ENCODE measurements at places on chromosomes 3 and 15.

DNA sequence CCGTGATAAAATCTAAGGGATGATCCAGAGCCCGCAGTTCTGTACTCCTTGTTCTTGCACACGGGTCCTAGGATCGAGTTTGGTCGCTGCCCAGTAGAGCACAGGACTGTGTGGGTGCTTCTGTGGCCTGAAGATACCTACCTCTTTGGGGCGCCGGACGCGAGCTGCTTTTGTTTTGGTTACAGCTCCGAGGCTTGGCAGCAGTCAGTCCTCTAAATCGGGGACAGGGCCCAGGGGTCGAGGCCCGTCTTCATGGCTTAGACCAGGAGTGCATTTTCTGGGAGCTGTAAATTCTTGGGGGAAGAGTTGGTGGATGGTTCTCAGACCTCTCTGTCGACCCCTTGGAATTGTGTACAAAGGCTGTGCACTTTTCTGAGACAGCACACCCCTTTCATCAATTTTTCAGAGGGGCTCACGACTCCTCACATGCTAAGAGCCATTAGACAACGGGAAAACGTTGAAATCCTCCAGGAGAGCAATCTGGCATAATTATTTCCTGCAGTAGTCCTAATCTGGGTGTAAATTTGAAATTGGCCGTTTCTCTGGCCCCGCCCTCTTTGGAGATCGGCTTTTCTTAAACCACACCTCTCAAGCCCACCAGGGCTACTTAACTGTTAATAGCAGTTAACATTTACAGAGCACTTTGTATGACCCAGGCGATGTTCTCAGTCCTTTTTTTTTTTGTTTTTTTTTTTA is 928 bp downstream of the CEP97 start:
- DNase-seq: peak; percentile 18

- DNase-seq: no peak
Measured at GRCh38 chr15:24269166-24269571, 406.4 kb upstream of the NPAP1 start.

- no peak for DNase-seq
Measured at GRCh38 chr3:37718632-37719031, 143.0 kb upstream of the CTDSPL start.

DNA sequence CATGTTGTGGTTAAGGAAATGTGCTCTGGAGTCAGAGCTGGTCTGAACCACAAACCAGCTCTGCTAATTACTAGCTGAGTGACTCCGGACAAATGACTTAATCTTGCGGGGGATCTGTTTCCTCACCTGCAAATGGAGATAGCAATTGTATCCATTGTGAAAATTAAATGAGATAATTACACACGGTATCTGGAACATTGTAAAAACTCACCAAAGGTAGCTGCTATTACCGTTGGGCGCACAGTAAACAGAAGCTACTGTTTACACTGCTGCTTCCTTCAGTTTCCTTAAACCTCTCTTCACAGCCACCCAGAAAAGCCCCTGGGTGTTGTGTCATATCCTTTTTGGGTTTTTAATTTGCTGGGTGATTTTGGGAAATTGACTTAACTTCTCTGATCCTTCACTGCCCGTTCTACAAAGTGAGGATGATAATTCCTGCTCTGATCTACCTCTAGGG is 107.8 kb downstream of the MEGF11 start:
- no peak for DNase-seq

- no peak for DNase-seq
Measured at GRCh38 chr15:36301947-36302346, 277.5 kb upstream of the CDIN1 start.

GRCh38 chr3:57007521-57008460 is 52.7 kb upstream of the SPATA12 start:
- peak; percentile 8 for DNase-seq

DNA sequence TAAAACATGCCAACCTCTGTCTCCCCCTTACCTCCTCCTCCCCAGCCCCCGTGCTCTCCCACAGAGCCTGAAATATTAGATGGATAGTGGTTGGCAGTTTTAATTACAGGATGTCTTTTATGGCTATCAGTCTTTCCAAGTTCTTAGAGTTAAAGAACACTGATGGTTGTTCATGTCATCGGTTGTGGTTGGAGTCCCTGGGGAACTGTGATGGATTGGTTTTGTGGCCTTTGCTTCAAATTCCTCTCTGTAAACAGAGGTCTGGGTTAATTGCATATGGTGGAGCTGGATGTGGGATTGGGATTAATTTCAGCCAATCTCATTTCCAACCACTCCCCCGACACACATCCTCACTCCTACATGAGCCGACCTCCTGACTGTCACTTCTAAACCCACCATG is 164.5 kb upstream of the PROK2 start:
- DNase-seq: no peak

DNA sequence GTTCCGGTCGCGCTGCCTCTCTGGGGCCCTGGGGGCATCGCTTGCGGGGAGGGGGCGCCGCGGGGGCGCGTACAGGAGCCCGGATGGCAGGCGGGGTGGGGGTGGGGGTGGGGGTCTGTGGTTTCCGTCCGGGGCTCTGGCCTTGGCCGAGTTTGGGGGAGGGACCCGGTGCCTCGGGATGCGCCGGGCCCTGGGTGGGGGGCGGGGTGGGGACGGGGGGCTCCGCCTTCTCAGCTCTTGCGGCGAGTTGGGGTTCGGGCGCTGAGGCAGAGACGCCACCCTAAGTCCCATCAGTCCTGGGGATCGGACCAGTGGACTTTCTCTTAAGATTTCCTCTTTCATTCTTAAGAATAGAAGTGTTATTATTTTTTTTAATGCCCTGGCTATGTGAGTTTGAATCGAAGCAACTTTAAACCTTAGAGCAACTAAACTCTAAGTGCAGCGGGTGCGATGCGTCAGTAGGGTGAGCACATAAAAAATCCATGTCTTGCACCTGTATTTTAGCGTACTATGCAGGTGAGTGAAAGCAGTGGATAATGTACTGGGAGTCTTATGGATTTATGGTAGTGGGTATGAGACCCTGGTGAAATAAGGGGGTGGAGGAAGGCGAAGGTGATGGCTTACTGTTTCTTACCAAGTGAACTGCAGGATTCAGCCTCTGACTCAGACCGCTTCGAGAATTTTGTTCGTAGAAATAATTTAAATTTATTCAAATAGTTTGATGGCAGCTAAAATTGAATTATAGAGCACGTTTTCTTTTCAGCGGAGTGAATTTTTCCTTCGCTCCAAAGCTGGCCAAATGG is 762 bp downstream of the CTNNB1 start:
- DNase-seq: peak; percentile 40

DNA sequence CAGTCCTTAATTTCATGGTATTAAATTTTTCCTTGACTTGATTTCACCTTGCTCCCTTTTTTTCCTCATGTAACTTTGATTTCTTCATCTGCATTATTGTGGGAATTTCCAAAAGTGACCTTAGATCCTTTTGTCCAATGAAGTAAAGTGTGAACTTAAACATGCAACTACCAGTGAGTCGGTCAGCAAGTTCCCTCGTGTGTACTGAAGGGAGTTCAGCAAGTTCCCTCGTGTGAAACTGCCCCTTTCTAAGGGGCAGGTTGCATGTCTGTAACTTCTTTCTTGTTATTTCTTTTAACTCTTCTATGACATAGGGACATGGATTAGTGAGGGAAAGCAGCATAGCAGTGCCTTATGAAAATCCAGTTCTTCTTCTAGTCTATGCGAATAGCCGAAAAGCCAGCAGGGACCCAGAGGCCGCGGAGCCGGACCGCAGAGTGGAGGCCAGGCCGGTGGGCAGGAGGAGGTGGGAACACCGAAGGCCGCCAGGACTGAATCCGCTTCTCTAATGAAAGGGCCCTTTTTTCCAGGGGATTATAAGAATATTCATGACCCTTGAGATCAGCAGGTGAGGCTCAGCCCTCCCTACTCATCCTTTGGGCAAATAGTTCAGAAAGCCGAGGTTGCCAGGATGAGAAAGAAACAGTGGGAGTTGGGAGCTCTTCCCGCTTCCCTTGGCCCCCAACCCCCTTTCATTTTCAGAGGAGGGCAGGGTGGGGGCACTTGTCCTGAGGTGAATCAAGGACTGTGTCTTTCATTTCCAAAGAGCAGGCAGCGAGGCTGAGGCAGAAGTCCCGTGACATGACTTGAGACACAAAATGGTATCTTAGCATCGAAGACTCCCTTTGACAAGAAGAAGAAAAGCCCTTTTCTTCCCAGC is 117.5 kb downstream of the OPA1 start:
- DNase-seq: no peak

GRCh38 chr3:171317171-171317570 is 143.0 kb downstream of the TNIK start:
- DNase-seq: no peak

- no peak for DNase-seq
Measured at GRCh38 chr3:137988152-137988551, 21.8 kb upstream of the CLDN18 start.

GRCh38 chr3:197447057-197447456 is 108.7 kb downstream of the BDH1 start:
- DNase-seq: no peak

DNA sequence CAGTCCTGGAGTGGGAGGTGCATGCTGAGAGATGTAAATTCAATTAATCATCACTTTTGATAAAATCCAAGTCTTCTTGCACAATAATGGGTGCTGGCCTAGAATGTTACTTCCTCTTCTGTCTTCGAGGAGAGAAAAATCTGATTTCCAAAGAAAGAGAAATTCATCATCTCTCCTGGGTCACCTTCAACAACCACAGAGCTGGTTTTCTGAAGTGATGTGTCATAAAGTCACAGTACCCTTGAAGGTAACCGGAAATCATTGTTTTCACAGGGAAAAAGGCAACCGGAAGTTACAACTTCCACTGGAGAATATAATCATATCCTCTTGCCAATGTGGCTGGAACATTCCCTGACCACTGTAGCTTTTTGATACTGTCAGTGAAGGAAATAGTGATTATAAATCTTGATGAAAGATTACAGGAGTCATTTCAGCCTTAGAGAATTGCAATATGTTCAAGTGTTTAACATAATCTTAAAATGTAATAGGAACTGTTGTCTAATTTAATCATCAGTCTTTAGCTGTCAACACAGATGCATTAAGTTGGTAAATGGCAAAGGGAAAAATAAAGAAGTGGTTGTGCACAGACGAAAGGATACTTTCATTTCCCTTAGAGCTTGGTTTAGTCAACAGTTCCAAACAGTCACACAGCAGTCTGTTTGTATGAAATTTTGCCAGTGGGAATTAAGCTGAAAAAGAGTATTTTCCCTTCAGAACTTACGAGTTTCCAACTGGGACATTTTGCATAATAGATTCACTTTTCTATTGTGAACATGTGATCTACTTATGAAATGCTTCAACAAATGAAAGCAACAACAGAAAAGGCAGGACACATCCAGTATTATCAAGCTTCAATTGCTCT is 106.5 kb upstream of the SLC4A7 start:
- peak; percentile 16 for DNase-seq

- DNase-seq: peak; percentile 57
Measured at GRCh38 chr3:119294696-119295671, 801 bp downstream of the ARHGAP31 start.

GRCh38 chr3:167110901-167111300 is 269.2 kb downstream of the ZBBX start:
- DNase-seq: no peak

DNA sequence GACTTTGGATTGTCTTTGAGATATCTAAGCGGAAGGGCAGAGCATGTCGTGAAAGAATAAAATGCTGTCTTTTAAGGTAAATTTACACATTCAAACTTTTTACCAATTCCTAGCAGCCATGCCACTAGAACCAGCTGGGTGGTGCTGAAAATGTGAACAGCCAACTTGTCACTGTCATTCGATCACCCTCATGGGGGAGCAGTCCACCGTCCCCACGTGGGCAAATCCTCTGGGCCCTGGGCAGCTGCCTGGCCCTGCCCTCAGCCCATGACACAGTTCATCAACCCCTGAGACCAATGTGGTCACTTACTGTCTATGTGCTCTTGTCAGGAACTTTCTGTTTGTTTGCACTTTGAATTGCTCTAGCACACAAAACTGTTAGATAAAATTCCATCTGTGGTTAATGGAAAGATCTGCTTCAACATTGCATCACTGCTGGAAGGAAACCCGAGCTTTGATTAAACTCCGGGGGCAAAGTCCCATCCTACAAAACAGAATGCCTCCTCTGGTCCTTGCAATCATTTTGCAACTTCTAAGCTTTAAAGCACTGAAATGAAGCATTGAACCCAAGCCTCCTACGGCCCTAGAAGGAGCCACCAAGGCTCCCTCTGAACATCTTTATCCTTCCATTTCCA is 50.1 kb downstream of the PCSK6 start:
- no peak for DNase-seq

GRCh38 chr3:65901226-65901625 is 137.5 kb downstream of the MAGI1 start:
- no peak for DNase-seq

GRCh38 chr15:52804526-52805081 is 14.5 kb upstream of the ONECUT1 start:
- no peak for DNase-seq

- DNase-seq: no peak
Measured at GRCh38 chr15:99121691-99122410, 17.0 kb downstream of the SYNM start.

- no peak for DNase-seq
Measured at GRCh38 chr15:34514251-34514670, 69.2 kb downstream of the GOLGA8B start.

- DNase-seq: no peak
Measured at GRCh38 chr3:46926871-46927717, 49.5 kb downstream of the CCDC12 start.

DNA sequence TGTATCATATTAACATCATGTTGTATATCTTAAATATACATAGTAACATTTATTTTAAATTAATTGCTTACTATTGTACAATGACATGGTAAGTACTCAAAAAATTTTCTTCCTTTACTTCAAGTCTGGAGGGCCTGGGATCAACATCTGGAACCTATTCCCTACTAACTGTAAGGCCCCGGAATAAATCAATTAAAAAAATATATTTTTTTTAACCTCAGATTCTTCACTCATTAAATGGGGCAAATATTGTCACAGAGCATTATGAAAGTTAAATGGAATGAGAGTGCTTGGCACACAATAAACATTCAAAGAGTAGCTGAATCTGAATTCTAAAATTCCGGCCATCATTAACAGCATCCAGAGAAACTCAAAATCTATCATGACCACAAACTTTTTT is 16.5 kb downstream of the GSK3B start:
- no peak for DNase-seq

GRCh38 chr3:133040696-133041523 is 2.7 kb downstream of the TMEM108 start:
- no peak for DNase-seq

- no peak for DNase-seq
Measured at GRCh38 chr3:113223475-113224281, 12.3 kb downstream of the BOC start.

DNA sequence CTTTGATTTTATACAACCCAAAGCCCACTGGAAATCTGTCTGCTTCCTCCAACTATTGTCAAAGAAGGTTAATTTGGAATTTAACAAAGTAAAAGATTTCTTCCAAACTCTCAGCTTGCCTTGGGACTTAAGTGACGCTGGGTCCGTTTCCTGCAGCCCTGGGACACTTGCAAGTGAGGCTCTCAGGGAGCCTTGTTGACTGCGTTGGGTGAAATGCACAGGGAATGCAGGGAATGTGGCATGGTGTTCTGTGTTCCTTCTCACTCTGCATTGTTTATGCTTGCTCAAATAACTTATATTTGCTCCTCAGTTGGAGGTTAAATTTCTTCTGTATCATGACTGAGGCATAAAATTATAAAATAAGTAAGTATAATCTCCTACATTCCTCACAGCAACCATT is 60.9 kb upstream of the TJP1 start:
- no peak for DNase-seq
